ENCODE measurements at places on chromosomes 3 and 15.
A peak's percentile ranks its signal among the peaks of the same experiment; 100 is the strongest.

DNA sequence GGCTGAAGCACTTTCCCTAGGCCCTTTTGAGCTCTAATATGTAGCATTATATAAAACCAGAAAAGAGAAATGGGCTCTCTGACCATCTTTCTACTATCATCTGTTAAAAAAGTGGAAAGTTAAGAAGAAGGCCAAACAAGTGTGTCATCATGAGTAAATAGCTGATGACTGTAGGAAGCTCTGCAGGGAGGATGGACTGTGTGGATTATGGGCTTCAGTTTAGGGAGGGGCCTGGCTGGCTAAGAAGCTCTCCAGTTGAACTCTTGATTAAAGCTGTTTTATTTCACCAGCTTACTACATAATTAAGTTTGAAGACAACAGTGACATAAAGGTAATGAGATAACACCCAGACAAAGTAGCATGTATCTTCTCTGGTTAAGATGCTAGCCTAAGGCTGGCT is 30.6 kb downstream of the INTS14 start:
- DNase-seq = peak; percentile 33

DNA sequence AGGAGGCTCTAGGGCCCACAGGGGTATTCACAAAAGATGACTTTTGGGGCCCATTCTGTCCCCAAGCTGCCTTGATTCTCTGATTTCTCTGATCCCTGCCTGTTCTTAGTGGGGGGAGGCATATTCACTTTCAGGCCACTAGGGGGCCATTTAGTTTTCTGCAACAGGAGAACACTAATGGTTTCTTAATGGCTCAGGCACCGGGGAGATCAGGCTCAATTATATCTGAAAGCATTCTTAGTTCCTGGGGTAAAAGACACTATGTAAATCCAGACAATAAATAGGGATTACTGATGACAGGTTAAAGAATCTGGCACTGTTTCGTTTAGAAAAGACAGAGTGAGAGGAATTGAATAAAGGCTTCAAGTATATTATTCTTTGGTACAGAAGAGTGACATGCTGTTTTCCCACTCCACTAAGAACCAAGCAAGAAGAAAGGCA is 2.5 kb upstream of the INAFM2 start:
- no peak for DNase-seq

GRCh38 chr15:91924837-91925495 is 71.5 kb downstream of the SLCO3A1 start:
- DNase-seq = no peak

- no peak for DNase-seq
Observed at GRCh38 chr3:125168711-125169393, 43.7 kb downstream of the SLC12A8 start.

GRCh38 chr15:88890495-88890894 is 4.8 kb downstream of the HAPLN3 start:
- DNase-seq = no peak

DNA sequence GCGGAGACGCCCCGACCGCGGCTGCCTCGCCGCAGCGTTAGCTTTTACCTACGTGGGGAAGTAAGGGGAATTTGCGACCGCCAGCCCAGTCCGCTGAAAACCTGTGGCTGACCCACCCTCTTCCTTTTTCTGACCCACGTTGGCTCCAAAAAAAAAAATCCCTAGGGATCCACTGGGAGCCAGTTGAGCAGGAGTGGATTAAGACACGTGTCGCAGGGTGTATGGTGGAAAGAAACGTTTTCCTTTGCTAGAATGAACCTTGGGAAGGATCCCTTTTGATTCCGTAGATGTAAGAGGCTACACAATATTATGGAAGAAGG is 575 bp upstream of the PCYT1A start:
- no peak for DNase-seq

DNA sequence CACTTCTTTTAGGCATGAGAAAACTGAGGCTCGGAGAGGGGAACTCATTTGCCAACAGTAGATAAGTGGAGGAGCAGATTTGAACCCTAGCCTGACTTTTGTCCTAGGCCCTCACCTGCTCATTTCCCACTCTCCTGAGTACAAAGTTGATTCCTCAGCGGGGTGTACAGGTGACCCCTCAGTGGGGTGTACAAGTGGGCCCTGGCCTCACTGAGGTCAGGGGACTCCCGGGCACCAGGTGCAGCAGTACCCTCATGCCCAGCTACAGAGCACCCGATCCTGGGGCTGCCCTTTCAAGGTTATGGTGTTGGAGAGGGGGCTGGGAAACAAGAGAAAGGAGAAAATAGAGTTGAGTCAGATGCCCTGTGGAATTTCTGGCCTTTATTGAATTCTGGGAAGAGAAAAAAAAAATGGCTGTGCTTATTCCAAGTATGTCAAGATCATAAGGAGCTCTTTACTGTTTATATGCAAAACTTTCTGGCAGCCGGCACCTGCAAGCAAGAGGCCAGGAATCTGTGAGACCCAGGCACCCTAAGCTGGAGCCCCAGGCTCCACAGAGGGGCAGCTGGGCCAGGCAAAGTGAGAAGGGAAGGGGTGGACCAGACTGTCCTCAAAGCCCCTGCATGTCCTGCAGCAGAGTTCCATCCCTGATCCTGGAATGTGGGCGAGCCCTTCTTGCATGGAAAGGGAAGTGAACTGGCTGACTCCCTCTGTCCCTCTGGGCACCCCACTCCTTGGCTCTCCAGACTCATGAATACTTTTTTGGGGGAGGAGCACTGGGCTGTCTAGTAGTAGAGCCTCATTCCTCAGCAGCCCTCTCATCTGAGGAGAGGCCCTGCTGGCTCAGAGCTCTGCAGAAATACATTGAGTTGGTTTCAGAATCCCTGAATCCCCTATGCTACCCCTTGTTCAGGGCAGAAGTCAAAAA is 43.1 kb downstream of the AMOTL2 start:
- DNase-seq = no peak

GRCh38 chr3:114764056-114764492 is 383.0 kb downstream of the ZBTB20 start:
- no peak for DNase-seq

GRCh38 chr15:73322665-73323373 is 45.9 kb downstream of the HCN4 start:
- DNase-seq = no peak

- no peak for DNase-seq
Observed at GRCh38 chr3:195549931-195550519, 6.9 kb upstream of the PPP1R2 start.

DNA sequence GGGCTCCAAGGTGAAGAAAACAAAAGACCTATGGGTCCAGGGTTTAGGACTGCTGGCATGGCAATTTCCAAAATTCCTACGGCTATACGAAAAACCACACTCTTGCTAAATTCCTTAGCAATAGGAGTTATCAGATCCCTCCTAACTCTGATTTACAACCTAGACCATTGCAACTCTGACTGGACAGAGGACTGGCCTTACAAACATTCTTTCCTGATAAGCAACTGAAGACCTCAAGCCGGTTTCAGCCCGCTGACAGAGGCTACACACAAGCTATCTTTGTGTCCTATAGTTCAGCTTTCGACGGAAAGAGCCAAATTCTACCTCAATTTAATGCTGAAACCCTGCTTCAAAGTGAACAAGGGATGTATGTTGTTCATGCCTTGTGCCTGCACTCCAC is 38.3 kb upstream of the AGBL1 start:
- no peak for DNase-seq

GRCh38 chr15:98666841-98667240 is 18.5 kb downstream of the IGF1R start:
- no peak for DNase-seq

GRCh38 chr3:3587647-3587972 is 211.6 kb upstream of the LRRN1 start:
- no peak for DNase-seq

DNA sequence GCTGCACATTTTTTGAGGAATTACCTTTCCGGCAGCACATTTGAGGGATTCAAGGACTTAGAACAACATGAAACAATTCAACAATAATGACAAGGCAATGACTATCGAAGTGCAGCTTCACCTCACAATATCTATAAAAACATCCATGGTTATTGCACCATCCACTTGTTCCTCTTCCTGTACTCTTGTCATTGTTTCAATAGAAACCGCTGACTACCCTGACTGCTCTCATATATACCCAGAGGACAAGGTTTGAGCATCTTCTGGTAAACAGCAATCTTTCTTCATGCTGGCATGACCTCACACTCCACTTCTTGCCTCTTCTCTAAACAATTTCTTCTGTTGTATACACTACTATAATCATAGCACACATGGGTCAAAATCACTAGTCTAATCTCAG is 864.9 kb downstream of the FHIT start:
- DNase-seq = no peak

GRCh38 chr3:62479326-62479725 is 106.0 kb upstream of the FEZF2 start:
- DNase-seq = no peak

- DNase-seq = no peak
Observed at GRCh38 chr3:31765871-31766270, 215.2 kb downstream of the OSBPL10 start.

- no peak for DNase-seq
Observed at GRCh38 chr15:85581495-85581894, 201.1 kb downstream of the AKAP13 start.

DNA sequence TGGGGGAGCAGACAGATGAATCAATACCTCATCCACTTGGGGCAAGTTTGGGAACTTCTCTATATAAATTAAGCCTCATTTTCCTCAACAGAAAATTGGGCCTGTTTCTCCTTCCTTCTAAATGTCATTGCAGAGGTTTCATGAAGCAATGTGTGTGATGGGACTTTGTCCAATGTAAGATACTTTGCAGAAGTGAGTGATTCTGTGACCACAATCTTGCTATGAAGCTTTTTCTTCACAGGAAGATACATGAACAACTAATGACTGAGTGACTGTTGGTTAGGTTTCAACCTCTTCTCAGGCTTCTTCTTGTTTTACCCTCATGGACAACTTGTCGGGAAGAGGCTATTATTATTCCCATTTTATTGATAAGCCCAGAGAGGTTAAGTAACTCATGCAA is 11.0 kb downstream of the TMEM45A start:
- no peak for DNase-seq

- no peak for DNase-seq
Observed at GRCh38 chr3:138950006-138950644, 3.1 kb downstream of the FOXL2NB start.

DNA sequence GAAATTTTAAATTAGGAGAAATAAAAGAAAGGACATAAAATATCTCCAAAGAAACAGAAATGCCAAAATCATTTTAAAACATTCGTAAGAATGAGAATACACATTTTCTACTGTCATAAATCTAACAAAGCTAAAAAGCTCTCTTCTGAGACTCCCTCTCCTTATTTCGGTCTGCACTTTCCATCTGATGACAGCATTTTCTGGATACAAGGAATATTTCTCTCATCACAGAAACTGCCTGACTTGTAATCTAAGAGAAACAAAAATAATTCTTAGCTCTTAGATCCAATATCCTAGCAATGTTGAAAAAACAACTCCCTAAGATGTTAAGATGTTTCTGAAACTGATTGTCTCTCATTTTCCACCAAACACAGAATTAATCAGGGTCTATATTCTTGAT is 93.5 kb downstream of the PEAK1 start:
- DNase-seq = no peak

DNA sequence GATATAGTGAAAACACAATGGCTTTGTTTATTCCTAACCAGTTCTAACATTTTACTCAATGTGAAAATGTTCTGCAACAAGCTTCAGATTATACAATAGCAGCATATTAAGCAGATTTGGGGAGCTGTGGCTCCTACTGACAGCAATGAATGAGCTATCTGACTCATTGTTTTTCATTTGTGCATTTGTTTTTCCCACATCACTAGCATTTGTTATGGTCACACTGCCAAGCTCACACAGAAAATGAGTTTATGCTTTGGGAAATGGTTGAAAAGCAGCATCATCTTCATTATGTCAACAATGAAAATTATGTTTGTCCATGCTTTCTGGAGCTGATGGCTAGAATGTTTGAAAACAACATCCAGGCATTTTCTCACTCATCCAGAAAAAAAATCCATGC is 53.5 kb downstream of the ZPLD1 start:
- no peak for DNase-seq

- no peak for DNase-seq
Observed at GRCh38 chr3:73708956-73709355, 84.2 kb upstream of the PDZRN3 start.

- no peak for DNase-seq
Observed at GRCh38 chr3:185311991-185312390, 50.9 kb upstream of the MAP3K13 start.

DNA sequence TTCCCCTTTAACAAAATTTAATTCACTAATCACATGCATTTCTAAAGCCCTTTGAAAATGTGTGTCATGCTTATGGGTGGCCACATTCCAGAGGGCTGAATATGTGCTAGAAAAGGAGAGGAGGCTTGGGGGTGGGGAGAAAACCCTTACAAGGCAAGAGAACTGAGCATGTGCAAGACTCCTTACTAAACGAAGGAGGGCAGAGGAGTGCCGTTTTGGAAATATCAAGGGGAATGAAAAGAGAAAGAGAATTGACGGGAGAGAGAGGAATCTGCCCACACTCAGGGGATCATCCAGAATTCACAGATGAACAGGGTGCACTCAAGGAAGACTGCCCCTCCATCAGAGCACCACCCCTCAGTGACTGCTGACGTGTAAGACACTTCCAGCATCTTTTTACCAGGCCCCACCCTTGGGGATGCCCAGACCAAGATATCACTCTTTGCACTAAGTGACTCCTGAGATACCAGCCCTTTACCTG is 37.9 kb upstream of the TSC22D2 start:
- peak; percentile 85 for DNase-seq

GRCh38 chr15:57398336-57398735 is 22.0 kb downstream of the CGNL1 start:
- DNase-seq = no peak

DNA sequence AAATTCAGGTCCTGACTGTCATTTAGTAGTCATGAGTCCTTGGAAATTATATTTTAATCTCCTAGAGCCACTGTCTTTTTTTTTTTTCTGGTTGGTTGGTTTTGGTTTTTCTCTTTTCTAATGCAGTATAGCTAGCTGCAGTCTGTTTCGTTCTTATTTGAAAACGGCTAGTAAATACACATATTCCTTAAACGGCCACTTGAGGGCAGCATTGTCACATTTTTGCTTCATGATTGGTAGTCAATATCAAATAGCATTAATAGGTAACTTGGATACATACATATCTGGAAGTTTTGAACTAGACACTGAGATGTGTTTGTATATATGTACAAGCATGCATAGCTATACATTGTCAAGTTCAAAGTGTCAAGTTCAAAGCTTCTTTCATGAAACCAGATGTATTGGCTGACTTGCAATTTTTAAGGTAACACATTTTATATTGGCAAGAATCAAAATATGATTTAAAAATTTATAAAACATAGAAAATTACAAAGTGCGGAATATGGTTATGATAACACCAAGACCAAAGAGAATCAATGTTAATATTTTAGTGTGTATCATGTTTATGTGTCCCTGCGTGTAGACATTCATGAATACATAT is 22.5 kb downstream of the GABRA5 start:
- peak; percentile 59 for DNase-seq

DNA sequence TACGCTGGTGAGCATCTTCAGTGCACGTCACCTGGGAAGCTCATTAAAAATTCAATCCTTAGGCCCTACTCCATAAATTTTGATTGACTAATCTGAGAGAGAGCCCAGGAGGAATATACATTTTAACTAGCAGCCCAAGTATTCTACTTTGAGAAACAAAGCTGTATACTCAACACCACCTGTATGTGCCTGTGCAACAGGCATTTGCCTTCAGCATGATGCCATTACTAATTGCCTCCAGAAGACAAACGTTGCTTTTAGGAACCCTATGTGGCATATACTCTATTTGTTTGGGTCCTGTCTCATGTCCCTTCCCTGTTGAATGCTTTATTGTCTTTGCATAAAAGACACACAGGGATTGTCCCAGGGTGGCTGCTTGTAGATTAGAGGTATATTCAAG is 7.7 kb downstream of the ASTE1 start:
- DNase-seq = no peak
